Stimulated activated CD8-positive, alpha-beta memory T cell treated with anti-CD3 and anti-CD28 coated beads, Interleukin-15, amount 100 ng/mL, for 4 hours (primary cell): ENCODE measurements at places on chromosomes 4 and X.

DNA sequence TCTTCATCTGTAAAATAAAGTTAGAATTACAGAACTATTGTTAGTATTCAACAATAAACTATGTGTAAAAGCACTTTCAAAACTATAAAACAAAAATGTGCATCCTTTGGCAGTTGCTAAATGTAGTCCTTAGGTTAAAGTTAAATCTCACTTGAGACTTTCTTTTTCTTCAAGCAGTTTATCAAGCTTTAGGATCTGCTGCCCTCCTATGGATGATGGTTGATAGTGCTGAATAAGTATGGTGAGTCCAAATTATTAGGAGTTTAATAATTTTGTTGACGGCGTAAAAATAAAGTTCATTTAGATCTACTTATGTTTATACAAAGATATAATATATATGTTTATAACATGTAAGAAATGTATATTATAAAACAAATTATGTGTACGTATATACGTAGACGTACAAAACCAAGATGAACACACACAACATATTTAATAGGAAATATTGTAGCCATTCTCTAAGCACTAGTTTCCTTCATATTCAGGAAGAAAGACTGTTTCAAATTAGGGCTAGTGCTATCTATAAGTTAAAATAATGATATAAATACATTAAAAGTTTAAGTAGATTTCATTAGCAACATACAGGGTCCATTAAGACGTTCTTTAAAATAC lies 22.3 kb downstream of the UGT2A2 start:
- DNase-seq, result no peak

DNA sequence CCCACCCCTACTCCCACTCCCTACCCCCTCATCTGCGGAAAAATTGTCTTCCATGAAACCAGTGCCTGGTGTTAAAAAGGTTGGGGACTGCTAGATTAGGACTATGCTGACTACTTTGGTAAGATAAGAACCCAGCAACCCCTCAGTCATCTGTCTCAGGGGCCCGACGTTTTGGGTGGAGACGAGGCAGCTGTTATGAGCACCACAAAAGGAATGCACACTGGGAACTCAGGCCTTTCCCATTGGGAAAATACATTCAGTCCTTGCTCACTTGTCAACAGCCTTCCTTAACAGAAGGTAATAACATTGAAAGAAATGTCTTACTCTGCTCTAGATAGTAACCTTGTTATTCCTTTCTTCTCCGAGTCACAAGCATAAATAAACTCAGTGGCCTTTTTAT lies 310.8 kb downstream of the AFF2 start:
- no peak for DNase-seq

GRCh38 chrX:69291116-69291515 lies 125.9 kb upstream of the PJA1 start:
- no peak for DNase-seq

- no peak for DNase-seq
These were observed 170.5 kb downstream of the SLC39A8 start for GRCh38 chr4:102174719-102175189.

DNA sequence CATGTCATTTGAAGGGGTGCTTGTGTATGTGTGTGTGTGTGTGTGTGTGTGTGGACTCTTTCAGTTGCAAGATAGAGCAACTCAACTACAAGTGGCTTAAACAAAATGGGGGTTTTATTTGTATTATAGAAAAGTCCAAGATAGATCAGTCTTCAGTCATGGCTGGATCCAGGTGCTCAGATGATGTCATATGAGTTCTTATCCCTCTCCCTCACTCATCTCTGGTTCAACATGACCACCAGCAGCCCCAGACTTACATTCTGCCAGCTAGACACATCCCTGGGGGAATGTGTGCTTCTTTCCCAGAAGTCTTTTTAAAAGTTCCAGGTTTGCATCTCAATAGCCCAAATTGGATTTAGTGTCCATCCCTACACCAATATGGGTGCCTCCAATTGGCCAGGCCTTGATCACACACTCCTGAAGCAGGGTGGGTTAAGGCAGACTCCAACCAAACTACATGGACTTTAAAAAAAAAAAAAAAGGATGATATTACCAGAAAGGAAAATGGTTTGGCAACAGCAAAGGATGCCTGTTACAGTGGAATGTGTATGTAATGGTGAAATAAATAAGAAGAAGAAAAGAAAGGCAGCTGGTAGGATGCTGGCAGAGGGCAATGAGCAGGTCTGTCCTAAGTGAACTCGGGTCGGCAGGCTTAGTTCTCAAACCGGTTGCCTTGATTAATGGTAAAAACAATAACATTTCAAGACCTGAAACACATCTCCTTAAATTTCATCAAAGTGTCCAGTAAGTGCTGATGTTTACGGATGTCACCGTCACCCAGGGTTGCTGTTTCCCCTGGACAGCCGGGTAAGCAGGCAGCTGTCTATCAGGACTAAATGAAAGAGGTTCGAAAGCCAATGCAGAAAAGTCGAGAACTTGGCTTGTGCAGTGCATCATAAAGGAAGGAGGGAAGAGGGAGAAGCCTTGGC lies 107.7 kb downstream of the SMIM20 start:
- DNase-seq, result no peak

GRCh38 chrX:73366696-73367095 lies 80.2 kb upstream of the CDX4 start:
- DNase-seq, result no peak

- DNase-seq, result no peak
These were observed 84.4 kb upstream of the STK26 start for GRCh38 chrX:131938749-131939148.

DNA sequence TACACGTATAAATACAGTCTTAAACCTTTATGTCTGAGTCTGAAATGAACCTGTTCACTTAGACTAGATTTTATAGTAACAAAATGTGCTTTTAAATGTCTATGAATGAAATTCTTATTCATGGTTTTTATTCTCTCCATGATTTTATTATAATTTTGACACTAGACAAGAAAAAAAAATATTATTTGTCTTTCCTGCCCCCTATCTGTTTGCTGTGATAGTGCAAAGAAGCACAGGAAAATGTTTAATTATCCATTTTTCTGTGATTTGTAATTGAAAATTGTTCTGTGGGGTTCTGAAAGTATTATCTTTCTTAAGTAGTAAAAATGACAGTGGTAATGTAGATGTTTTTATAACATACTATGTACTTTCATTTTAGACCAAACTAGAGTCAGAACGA lies 52.0 kb downstream of the INTS6L start:
- DNase-seq, result no peak

- no peak for DNase-seq
These were observed 122.6 kb upstream of the BMPR1B start for GRCh38 chr4:94635177-94635576.

GRCh38 chr4:163382178-163382869 lies 38.6 kb downstream of the NPY5R start:
- DNase-seq, result no peak

DNA sequence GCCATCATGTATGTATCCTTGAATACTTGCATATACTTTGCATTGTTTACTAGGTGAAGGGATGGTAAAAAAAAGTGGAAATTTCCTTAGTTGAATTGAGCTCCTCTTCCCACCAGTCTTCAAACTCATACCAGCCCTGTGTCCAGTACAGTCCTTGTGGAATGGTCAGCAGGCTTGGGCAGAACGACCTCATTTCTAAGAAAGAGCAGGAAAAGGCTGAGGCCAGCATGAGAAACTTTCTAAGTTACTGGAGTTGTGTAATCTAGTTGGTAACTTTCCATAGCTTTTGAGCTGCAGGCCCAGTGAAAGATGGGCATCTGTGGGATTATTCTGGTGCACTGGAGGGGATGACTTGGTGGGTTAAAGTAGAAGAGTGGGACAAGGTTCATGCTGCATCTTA lies 87.6 kb downstream of the DCUN1D4 start:
- DNase-seq, result no peak

GRCh38 chr4:43373201-43373600 lies 480.7 kb downstream of the GRXCR1 start:
- DNase-seq, result no peak

DNA sequence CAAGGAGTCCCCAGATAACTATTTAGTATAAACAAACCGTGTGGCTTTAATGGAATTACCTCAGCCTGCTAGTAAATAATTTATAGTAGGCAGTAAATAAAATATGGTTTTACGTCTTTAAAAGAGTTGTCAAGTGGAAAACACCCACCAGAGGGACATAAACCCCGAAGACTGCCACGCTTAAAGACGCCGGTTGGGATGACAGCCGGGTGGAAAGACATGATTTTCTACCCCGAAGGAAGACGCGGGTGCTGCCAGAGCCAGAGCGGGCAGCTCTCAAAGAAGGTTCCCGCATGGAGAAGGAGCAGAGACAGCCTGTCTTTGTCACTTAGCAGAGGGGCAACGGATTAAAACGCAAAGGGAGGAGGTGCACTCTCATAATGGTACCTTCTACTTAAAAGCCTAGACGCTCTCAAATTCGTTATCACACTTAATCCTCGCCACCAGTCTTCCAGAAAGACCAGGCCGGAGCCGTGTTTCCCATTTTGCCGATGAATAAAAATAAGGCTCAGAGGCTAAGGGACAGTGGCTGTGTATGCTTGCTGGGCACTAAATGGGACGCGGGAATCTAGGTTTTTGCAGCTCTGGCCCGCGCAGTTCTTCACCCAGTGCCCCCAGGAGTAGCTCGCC lies 140.5 kb upstream of the ZIC3 start:
- no peak for DNase-seq

DNA sequence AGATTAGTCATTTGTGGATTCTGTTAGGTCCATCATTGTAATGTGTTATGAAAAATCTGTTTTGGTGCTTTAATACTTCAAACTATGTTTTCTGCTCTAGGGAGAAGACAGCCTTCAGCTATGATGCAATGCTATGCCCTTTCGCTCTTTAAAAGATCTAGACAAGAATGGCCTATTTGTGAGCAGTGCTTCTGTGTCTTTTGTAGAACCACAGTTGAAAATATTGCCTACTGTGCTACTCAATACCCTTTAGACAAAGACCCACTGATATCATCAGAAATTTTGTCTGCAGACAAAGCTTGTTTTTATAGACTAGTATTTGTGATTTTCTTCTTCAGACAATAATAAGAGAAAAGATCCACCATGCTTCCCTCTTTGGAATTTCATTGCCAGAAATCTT lies 44.6 kb upstream of the SLITRK2 start:
- DNase-seq, result no peak

GRCh38 chr4:86280246-86280645 lies 79.6 kb downstream of the MAPK10 start:
- DNase-seq, result no peak
